NCI-H2171 (cell line): ENCODE measurements at places on chromosomes 16 and 17.

DNA sequence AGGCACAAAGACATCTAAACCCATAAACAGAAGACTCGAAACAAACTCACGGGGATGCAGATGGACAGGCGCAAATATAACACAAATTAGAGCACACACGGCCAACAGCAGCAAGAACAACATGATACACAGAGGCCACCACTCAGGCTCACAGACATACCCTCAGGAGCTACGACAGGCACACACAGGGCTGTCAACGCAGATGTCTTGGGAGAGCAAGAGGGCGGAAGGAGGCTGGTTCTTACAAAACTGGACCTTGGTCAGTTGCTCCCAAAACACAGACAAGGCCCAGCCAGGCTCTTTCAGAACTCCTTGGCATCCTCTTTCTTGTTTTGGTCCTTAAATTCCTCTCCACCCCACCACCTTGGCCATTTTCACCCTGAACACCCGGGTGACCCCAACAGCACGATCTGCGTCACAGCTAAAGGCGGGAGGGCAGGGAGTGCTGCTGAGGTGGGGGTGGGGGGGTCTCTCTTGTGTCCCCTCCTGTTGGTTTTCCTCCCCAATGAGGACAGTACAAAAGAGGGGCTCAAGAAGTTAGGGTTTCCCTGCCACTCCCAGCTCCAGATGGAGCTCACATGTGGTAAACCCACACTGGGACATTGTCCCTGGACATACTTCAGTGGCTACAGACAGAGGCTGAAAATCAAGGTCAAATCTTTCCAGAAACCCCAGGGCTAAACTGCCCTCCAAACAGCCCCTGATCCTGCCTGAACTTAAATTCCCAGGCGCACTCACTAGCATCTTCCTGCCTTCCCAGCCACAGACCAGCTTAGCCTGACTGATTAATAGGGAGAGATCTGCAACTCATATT lies 221.3 kb downstream of the C16orf78 start:
- DNase-seq, result no peak

DNA sequence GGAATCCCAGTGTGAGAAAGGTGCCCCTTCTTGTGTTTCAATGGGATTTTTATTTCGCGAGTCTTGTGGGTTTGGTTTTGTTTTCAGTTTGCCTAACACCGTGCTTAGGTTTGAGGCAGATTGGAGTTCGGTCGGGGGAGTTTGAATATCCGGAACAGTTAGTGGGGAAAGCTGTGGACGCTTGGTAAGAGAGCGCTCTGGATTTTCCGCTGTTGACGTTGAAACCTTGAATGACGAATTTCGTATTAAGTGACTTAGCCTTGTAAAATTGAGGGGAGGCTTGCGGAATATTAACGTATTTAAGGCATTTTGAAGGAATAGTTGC lies 567 bp downstream of the UBB start:
- DNase-seq, result no peak

DNA sequence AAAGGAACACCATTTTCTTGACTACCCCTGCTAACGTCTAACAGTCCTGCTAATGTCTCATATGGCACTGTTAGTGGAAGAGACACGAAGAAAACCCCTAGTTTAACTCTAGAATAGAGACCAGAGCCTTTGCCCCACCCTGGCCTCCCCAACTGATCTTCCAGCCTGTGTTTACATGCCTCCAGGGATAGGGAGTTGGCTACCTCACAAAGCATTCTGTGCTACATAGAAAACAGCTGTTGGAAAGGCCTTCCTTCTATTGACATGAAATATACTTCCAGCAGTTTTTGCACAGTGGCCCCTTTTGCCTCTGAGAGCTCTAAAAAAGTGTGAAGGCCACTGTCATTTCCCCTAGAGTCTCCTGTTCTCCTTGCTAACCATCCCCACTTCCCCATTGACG lies 73.1 kb downstream of the ASIC2 start:
- DNase-seq, result no peak

DNA sequence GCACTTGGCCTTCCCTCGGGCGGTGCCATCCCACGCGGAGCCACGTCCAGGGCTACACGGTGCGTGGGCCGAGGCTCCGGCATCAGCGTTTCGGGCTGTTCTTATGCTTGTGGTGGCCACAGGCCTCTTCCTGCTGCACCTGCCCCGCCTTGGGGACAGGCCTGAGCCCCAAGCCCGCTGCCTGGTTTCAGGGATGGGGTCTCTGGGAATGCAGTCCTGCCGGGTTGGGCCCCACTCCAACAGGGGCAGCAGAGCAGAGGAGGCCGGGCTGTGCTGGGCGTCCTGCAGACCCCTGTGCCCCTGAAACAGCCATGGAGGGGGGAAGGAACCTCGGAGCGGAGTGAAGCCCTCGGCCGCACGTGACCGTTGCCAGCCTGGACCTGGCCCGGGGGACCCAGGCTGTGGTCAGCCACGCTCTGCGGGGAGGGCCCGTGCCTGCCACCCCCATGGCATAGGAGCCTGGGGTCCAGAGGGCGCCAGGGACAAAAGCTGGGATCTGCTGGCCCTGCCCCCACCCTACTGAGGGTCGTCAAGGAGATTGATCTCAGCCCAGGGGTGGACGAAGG lies 453 bp upstream of the WFIKKN1 start:
- DNase-seq, result no peak

DNA sequence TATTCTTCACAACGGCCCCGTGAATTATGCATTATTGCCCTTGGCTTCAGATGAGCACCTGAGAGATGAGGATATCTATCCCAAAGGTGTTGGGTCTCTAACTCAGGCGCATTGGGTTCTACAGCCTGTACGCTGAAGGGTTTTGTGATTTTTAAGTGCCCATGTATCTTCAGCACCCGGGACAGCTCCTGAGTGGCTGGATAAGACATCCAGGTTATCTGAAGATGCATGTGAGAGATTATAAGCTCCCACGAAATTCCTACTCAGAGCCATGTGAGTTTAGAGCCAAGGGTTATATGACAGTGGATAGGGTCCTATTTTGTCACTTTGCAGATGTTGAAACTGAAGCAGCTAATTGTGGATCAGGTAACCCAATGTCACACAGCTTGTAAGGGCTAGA lies 612.3 kb upstream of the EEF2KMT start:
- no peak for DNase-seq

GRCh38 chr17:8417806-8418205 lies 17.9 kb upstream of the NDEL1 start:
- DNase-seq, result no peak

DNA sequence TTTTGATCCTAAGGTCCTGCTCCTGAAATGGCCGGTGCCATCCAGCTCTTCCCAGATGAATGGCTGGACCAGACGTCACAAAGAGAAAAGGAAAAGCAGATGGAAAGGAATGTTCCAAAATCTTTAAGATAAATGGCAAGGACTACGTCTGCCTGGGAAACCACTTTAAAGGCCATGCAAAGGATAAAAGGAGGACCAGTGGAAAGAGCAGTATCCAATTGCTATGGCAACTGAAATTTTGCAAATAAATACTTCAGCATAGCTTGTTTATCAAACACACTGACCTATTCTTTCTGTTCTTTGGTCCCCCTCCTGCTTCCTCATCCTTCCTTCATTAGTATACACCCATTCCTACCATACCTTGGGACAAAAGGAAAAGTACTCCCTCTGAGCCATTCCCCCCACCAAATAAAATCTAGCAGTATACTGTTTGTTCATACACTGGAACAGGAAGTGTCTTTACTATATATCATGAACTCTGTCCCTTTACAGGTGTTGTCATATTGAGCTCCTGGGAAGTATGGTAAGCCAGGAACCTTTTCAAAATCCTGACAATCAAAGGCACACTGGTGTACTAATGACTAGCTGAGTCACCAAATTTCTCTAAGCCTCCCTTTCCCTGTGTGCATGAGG lies 37.2 kb upstream of the NUFIP2 start:
- no peak for DNase-seq

- DNase-seq, result no peak
These were observed 62.6 kb downstream of the PRKCA start for GRCh38 chr17:66364990-66365490.

GRCh38 chr16:11389083-11389482 lies 43.8 kb downstream of the RMI2 start:
- DNase-seq, result no peak

DNA sequence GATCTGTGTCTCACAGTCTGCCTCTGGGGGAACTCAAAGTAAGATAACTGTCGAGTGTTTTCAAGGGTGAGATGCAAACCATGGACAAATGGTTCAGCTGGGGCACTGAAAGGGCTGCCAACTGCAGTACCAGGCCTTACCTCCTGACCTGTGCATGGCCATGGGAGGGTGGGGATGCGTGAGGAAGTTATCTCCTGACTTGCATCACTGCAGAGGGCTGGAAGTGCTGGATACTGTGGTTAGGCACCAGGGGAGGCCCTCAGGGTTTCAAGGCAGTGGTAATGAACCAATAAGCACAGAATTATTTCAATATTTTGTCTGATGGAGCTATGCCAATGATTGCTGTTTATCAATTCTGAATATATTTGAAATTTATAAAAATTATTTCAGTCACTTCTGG lies 159.2 kb downstream of the CYLD start:
- DNase-seq, result no peak

DNA sequence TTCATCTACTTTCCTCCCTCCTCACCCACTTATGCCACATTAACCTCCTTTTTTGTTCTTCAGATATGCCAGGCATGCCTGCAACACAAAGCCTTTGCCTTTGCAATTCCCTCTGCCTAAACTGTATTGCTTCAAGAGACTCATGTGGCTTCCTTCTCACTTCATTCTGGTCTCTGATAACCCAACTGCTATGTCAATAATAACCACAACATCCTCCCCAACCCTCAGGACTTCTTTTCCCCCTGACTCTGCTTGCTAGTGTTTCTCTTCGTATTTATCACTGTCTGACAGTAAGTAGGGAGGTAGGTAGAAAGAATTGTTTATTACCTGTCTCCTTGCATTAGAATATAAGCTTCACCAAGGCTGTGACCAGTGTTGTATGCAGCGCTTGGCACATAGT lies 22.4 kb downstream of the RBL2 start:
- no peak for DNase-seq

GRCh38 chr17:63950940-63951907 lies 19.1 kb upstream of the CD79B start:
- no peak for DNase-seq

DNA sequence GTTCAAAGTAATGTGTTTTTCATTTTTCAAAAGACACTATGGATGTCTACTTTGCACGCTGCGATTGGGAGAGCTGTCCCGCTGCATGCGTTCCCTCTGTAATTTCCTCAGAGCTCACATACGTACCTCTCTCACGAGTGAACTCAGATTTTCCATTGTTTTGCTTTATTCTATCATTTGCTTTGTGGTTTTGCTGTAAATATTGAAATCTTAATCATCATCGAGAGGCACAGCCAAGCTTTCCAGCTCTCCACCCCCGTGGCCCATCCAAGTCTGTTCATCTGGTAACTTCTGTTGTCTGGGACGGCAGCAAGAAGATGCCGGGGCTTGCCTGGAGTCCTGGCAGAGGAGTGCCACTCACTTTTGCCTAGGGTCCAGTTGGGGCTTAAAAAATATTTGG lies 21.1 kb downstream of the TMC6 start:
- no peak for DNase-seq

DNA sequence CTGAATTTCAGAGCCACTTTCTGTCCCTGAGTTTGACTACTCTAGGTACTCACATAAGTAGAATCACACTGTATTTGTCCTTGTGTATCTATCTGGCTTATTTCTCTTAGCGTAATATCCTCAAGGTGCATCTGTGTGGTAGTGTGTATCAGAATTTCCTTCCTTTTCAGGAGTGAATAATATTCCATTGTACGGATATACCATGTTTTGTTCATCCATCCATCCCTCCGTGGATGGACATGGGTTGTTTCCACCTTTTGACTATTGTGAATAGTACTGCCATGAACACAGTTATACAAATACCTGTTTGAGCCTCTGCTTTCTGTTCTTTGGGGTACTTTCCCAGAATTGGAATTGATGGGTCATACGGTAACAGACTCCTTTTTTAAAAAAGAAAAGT lies 111.7 kb downstream of the PITPNC1 start:
- DNase-seq, result no peak

DNA sequence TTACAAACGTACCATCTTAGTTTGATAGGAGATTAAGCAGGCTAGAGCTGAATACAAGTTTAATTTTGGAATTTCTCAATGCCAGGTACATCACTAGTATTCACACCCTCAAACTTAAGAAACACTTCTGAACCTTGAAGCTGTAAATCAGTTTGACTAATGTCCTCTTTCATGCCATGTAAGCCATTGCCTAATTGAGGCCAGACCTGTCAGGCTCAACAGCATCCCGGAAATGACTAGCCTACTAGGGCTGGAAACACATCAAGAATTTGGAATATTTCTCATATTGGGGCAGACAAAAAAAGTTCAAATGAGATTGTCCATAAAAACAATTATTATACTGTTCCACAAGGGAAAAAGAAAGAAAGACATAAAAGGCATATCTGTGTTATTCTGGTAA lies 1.7 kb downstream of the USP32 start:
- no peak for DNase-seq

GRCh38 chr16:69157196-69157595 lies 24.7 kb downstream of the UTP4 start:
- no peak for DNase-seq

GRCh38 chr17:50902372-50903353 lies 36.5 kb upstream of the TOB1 start:
- no peak for DNase-seq

DNA sequence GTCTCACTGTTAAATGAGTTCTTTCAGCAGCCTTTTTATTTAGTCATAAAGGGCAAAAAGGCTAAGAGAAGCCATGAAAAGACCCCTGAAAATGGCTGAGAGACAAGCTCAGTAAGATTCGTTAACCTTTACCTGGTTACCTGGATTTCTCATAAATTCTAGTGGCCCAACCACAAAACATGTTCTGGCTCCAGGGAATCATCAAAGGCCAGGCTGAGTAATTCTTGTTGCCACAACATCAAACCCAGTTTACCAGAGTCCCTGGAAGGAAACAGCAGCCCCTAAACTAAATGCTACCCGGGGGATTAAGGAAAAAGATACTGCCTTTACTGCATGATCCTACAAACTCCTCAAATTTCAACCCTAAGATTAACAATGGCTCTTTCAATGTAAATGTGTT lies 15.8 kb downstream of the CYTH1 start:
- DNase-seq, result no peak

- DNase-seq, result no peak
These were observed 134.1 kb upstream of the TOX3 start for GRCh38 chr16:52680993-52681392.

DNA sequence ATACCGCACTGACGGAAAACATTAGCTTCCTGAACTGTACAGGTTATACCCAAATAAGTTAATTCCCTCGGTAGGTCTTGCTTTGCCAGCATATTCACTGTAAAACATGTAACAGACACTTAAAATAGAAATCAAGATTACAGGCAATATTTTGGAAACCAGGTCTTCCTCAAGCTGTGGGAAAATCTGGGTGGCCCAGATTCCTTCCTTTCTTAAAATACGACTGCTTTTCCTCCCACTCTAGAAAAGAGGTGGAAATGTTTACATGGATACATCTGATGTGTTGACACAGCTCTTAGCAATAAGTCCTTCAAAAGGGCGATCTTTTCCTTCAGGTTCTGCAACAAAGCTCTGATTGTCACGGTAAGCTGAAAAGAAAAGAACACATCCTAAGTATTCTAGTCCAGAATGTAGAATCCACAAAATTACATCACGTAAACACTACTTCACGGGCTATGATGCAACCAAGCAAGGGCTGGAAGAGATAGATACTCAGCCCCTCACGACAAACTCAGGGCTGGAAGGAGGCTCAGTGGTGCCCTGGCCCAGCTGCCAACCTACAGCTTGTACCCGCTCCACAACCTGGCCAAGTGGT lies 18.4 kb downstream of the STX8 start:
- no peak for DNase-seq

- DNase-seq, result no peak
These were observed 852.1 kb downstream of the CDH11 start for GRCh38 chr16:64269756-64270155.

- no peak for DNase-seq
These were observed 72.0 kb downstream of the KANSL1 start for GRCh38 chr17:46121165-46121764.
